ENCODE measurements at places on chromosomes 3 and 15. TPM values are rescaled to one million over a fixed set of nuclear protein-coding genes. Genes with fewer than 3 reads are reported as not detected.

DNA sequence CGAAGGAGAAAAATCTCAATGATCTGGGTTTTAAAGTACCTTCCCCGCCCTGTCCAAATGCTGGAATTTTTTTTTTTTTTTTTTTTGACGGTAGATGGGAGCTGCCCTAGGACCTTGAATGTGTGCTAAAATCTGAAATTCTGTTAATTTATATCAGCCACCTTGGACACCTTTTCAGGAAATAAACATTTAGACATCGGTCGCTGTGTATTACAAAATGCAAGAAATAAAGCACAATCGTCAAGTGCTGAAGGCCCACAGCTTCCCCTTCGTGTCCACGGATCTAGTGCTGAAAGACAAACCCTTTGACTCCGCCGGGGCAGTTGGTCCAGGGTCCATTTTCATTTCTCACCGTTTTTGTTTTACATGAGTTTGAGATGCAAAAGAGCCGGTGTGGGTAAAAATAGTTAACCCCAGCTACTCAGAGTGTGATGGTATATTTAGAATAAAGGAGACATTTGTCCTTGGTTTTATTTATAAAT, 90.2 kb upstream of the CHD2 start:
- H3K27ac ChIP-seq = peak overlapping the region; percentile 85
- H3K4me1 ChIP-seq = peaks cover 29% of the 10 kb centered on the region
- no peak for DNase-seq
- no peaks in the 10 kb centered on the region for H3K27me3 ChIP-seq
- peaks cover 5% of the 10 kb centered on the region for H3K36me3 ChIP-seq
- H3K4me3 ChIP-seq = peak overlapping the region; percentile 92

DNA sequence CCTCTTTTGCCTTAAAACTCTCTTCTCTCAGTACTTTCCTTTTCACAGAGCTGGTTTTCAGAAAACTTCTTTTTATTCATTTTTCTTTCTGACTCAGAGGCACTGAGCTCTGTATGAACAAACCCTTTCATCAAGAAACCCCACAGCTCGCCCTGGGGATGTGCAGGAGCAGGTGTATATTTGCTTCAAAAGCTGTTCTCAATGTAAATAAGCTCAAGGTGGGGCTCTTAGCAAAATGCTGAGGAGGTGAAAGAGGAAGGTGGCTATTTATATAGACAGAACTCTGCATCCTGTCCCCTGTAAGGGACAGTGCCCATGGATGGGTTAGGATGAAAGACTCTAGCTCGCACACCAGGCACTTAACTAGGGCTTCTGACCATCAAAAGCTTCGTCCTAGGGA, 302.0 kb downstream of the WDR72 start:
- H3K36me3 ChIP-seq = no peaks in the 10 kb centered on the region
- no peaks in the 10 kb centered on the region for H3K27me3 ChIP-seq
- DNase-seq = no peak
- H3K27ac ChIP-seq = no peak overlapping the region

DNA sequence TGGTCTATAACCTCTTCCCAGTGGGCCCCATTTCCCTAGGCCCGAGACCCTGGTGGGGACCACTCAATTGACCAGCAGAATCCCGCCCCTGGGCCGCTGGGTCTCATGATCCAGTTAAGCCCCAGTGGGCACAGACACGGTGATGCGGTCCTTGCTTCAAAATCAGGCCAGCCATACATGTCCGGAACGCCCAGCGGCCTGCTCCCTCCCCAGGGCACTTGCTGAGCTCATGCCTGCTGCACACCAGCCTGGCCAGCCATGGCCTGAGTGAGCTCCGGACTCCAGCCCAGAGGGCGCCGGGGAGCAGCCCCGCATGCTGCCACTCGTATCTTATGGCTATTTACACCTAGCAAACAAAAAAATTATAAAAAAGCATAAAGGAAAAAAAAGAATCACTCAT, 34.4 kb upstream of the IQSEC1 start:
- DNase-seq = peak; percentile 22
- no peak overlapping the region for H3K4me3 ChIP-seq
- peaks cover 4% of the 10 kb centered on the region for H3K27me3 ChIP-seq
- no peaks in the 10 kb centered on the region for H3K36me3 ChIP-seq
- H3K27ac ChIP-seq = no peak overlapping the region

- no peak overlapping the region for H3K27ac ChIP-seq
- H3K36me3 ChIP-seq = no peaks in the 10 kb centered on the region
- H3K4me3 ChIP-seq = no peak overlapping the region
Measured at GRCh38 chr3:139434764-139435307, 41.5 kb downstream of the RBP2 start.

GRCh38 chr3:169813757-169814517, 1.2 kb upstream of the LRRC34 start:
- H3K27me3 ChIP-seq = peaks cover 8% of the 10 kb centered on the region
- peak overlapping the region; percentile 86 for H3K4me3 ChIP-seq
- H3K27ac ChIP-seq = peak overlapping the region; percentile 91
- peaks cover 9% of the 10 kb centered on the region for H3K36me3 ChIP-seq

The IGDCC3 gene
- total RNA-seq = not detected

The GOLGA8T gene
- total RNA-seq = 1.5 TPM

- H3K36me3 ChIP-seq = no peaks in the 10 kb centered on the region
- DNase-seq = no peak
- H3K4me3 ChIP-seq = no peak overlapping the region
Measured at GRCh38 chr15:57696146-57696545, 10.4 kb upstream of the POLR2M start.

The ANO10 gene
- total RNA-seq = 11.8 TPM

The LRTM1 gene
- total RNA-seq = not detected

DNA sequence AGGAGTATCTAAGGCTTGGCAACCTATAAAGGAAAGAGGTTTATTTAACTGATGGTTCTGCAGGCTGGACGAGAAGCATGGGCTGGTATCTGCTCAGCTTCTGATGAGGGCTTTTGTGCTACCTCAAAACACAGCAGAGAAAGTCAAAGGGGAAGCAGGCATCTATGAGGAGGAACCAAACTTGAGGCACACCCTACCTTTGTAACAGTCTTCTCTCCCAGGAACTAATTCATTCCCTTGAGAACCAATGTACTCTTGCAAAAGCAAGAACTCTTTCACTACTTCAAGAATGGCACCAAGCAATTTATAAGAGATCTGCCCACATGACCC, 109.0 kb downstream of the CGGBP1 start:
- H3K4me3 ChIP-seq = no peak overlapping the region
- peaks cover 2% of the 10 kb centered on the region for H3K27me3 ChIP-seq
- no peaks in the 10 kb centered on the region for H3K4me1 ChIP-seq
- H3K36me3 ChIP-seq = no peaks in the 10 kb centered on the region
- no peak overlapping the region for H3K27ac ChIP-seq

The CRABP1 gene
- not detected for total RNA-seq

DNA sequence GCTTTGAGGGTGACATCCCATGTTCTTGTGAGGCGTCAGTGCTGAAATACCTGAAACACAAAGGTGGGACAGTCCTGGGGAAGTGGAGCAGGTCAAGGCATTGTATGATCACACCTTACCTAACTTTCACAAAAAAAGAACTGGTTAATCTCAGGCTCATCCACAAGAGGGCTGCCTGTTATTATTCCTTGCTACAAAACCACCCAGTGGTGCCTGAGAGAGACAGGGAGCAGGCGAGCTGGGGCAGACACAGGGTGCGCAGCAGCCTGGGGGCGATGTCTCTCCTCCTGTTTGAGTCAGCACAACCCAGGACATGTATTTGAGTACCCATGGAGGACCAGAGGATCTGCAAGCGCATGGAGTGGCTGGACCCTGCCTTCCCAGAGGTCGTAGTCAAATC, 316.8 kb upstream of the ATP10A start:
- no peaks in the 10 kb centered on the region for H3K4me1 ChIP-seq
- no peak overlapping the region for H3K27ac ChIP-seq
- no peak for DNase-seq
- H3K36me3 ChIP-seq = no peaks in the 10 kb centered on the region
- H3K27me3 ChIP-seq = no peaks in the 10 kb centered on the region
- H3K4me3 ChIP-seq = no peak overlapping the region

The SEMA5B gene
- 0.17 TPM for total RNA-seq

DNA sequence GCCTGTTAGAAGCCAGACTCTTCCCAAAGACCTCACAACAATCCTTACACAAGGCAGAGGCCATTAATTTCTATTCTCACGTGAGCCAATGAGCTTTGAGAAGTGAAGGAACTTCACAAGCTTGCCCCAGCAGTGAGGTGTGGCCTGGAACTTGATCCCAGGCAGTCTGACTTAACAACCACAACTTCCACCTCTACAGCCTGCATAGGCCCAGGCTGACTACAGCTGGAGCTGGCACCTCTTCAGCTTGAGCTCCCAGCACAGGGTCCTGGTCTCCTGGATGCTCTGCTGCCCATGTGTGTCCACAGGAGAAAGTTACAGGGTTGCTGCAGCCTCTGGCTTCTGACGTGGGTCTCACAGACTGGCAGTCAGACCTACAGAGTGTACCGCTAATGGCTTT, 111.0 kb downstream of the ERC2 start:
- no peaks in the 10 kb centered on the region for H3K4me1 ChIP-seq
- no peaks in the 10 kb centered on the region for H3K36me3 ChIP-seq
- H3K4me3 ChIP-seq = no peak overlapping the region

The AQP9 gene
- total RNA-seq = 0.30 TPM

GRCh38 chr15:31255176-31255510, 71.5 kb upstream of the KLF13 start:
- H3K27me3 ChIP-seq = peaks cover 13% of the 10 kb centered on the region
- peaks cover 4% of the 10 kb centered on the region for H3K36me3 ChIP-seq
- H3K4me3 ChIP-seq = no peak overlapping the region
- no peak for DNase-seq
- H3K4me1 ChIP-seq = peaks cover 31% of the 10 kb centered on the region

- DNase-seq = no peak
- peaks cover 2% of the 10 kb centered on the region for H3K36me3 ChIP-seq
- H3K27ac ChIP-seq = no peak overlapping the region
- H3K4me1 ChIP-seq = peaks cover 32% of the 10 kb centered on the region
Measured at GRCh38 chr3:134244921-134245320, 5.7 kb downstream of the RYK start.

DNA sequence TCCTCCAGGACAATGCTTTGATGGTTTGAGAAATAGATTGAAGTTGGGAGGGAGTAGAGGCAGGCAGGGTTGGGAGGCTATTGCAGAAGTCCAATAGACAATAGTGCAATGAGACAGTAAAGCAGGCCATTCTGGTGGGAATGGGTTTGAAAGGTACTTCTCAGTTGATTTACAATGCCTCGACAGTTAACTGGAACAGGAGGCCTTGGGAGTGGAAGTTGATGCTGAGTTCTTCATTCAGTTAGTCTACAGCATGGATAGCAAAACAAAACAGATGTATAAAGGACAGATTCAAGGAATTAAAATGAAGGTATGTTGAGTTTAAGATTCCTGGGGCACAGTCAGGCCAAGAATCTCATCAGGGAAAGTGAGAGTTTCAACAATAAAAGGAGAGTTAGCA, 6.8 kb upstream of the PLCL2 start:
- H3K4me3 ChIP-seq = no peak overlapping the region
- H3K27me3 ChIP-seq = peaks cover 8% of the 10 kb centered on the region
- peaks cover 6% of the 10 kb centered on the region for H3K4me1 ChIP-seq
- peaks cover 3% of the 10 kb centered on the region for H3K36me3 ChIP-seq
- H3K27ac ChIP-seq = no peak overlapping the region

DNA sequence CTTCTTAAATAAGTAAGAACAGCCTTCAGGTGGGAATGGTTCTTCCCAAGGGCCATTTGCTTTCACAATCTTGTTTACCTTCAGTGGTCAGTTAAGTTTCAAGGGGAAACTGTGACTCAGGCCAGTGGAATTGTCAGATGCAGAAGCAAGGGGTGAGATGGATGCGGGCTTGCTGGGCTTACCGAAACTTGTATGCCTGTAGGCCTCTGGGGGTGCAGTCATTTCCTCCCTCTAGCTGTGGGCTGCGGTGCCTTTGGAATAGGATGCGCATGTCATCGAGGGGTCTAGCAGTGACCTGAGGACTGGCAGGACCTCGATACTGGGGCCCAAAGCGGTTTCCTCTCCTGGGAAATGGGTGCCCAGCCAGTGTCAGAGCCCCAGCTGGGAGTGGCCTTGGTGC, 121.6 kb downstream of the EEFSEC start:
- H3K4me3 ChIP-seq = no peak overlapping the region
- no peaks in the 10 kb centered on the region for H3K27me3 ChIP-seq
- DNase-seq = no peak

The PLSCR2 gene
- not detected for total RNA-seq

- DNase-seq = no peak
- H3K36me3 ChIP-seq = no peaks in the 10 kb centered on the region
- H3K4me3 ChIP-seq = no peak overlapping the region
- no peak overlapping the region for H3K27ac ChIP-seq
- no peaks in the 10 kb centered on the region for H3K27me3 ChIP-seq
Measured at GRCh38 chr3:97720417-97720816, 44.1 kb upstream of the ARL6 start.

GRCh38 chr3:81716870-81717509, 44.5 kb downstream of the GBE1 start:
- peaks cover 11% of the 10 kb centered on the region for H3K36me3 ChIP-seq
- H3K27ac ChIP-seq = no peak overlapping the region
- no peaks in the 10 kb centered on the region for H3K4me1 ChIP-seq
- no peak for DNase-seq
- H3K27me3 ChIP-seq = no peaks in the 10 kb centered on the region

DNA sequence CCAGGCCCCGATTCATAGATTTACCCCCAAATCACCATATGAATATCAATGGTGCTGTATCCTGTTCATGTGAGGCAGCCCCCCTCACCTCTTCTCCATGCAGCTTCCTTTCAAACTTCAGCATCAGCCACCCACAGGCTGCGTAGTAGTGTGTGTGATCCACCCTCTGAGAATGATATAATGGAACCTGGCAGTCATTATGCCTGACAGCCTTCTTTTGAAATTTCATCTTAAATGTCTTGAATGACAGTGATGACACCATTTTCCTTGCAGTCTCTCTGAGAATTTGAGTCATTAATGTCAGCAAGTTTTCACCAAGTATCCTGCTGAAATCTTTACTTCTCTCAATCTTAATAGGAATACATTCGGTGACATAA, 3.5 kb upstream of the CLRN1 start:
- DNase-seq = no peak
- H3K4me3 ChIP-seq = no peak overlapping the region
- H3K27ac ChIP-seq = no peak overlapping the region
- no peaks in the 10 kb centered on the region for H3K4me1 ChIP-seq

The CCR1 gene
- total RNA-seq = 58.6 TPM

GRCh38 chr3:32848215-32848614, 30.4 kb downstream of the TRIM71 start:
- peaks cover 3% of the 10 kb centered on the region for H3K4me1 ChIP-seq
- no peak for DNase-seq
- no peaks in the 10 kb centered on the region for H3K36me3 ChIP-seq
- no peak overlapping the region for H3K4me3 ChIP-seq
- peaks cover 22% of the 10 kb centered on the region for H3K27me3 ChIP-seq

The PRSS50 gene
- not detected for total RNA-seq

DNA sequence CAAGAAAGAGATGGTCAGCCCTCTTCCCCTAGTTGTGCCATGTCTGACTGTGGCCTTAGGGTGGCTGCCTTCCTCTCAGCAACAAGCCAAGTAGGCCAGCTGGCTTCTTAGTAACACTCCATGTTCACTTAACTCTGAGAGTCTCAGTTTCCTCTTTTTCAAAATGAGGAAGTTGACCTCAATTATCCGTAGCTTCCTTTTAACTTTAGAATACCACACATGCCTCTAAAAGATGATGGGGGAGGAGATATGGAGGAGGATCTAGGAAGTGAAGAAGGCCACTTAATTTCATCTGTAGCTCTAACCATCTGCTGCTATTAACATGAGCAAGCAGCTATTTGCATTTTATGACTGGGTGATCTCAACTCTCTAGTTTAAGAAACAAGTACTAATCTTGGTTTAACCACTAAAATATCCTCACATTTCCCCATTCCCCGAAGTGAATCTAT, 32.9 kb downstream of the CD200R1L start:
- H3K4me1 ChIP-seq = peaks cover 20% of the 10 kb centered on the region
- peaks cover 3% of the 10 kb centered on the region for H3K36me3 ChIP-seq
- no peak for DNase-seq
- H3K27me3 ChIP-seq = no peaks in the 10 kb centered on the region
- no peak overlapping the region for H3K4me3 ChIP-seq

The MESP1 gene
- total RNA-seq = 1.8 TPM

Measured in activated naive CD8-positive, alpha-beta T cell treated with anti-CD3 and anti-CD28 coated beads, Interleukin-2, amount 10 ng/mL, durations not matched to agents 7 days and 5 days (primary cell).